Activated CD8-positive, alpha-beta memory T cell treated with anti-CD3 and anti-CD28 coated beads for 24 hours (primary cell): ENCODE measurements at places on chromosomes 2 and 18.

GRCh38 chr18:40159141-40160017, 1795.7 kb upstream of the PIK3C3 start:
- DNase-seq, result no peak

GRCh38 chr2:128726911-128727310, 408.2 kb upstream of the HS6ST1 start:
- no peak for DNase-seq

DNA sequence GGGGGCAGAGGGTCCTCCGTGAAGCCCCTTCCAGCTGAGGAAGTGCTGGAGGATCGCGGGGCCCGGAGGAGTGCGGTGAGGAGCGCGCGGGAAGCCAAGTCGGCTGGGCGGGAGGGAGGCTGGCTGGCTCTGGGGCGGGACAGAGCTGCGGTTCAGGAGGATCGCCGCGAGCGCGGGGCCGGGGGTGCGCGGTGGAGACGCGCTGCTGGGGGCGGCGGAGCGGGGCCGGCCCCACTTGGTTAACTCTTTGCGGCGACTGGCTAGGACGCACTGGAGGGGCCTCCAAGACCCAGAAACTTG, 464 bp downstream of the CYBRD1 start:
- DNase-seq, result no peak

GRCh38 chr2:222203041-222203440, 95.8 kb downstream of the PAX3 start:
- DNase-seq, result no peak

GRCh38 chr18:22250591-22250996, 81.2 kb downstream of the GATA6 start:
- DNase-seq, result no peak

- DNase-seq, result no peak
Observed at GRCh38 chr2:160791884-160792283, 298.3 kb upstream of the RBMS1 start.

DNA sequence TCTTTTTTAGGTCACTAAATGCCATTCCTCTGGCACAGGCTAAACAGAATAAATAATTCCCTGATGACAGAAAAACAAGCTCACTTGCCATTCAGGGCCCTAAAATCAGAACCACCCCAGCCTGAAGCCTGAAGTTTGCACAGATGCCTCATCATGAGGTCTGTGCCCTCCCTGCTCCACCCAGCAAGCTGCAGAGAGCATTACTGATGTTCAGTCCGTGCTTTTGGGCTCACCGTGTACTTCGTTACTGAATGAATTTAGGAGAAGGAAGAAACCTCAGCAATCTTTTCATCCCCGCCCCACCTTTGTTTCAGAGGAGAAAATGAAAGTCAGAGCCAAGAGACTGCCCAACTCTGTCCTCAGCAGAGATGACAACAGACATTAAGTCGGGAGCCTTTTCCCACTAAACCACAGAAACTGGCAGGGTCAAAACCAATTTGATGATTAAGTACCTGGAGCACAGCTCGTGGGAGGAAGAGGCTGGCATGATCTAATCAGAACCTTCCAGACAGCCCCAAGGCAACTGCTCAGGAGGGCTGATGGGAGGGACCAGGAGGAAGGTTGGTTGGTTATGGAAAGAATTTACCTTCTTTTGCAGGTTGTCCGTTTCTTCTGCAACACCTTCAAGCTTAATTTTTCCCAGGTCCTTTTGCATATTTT, 122.7 kb downstream of the LAMA1 start:
- no peak for DNase-seq

DNA sequence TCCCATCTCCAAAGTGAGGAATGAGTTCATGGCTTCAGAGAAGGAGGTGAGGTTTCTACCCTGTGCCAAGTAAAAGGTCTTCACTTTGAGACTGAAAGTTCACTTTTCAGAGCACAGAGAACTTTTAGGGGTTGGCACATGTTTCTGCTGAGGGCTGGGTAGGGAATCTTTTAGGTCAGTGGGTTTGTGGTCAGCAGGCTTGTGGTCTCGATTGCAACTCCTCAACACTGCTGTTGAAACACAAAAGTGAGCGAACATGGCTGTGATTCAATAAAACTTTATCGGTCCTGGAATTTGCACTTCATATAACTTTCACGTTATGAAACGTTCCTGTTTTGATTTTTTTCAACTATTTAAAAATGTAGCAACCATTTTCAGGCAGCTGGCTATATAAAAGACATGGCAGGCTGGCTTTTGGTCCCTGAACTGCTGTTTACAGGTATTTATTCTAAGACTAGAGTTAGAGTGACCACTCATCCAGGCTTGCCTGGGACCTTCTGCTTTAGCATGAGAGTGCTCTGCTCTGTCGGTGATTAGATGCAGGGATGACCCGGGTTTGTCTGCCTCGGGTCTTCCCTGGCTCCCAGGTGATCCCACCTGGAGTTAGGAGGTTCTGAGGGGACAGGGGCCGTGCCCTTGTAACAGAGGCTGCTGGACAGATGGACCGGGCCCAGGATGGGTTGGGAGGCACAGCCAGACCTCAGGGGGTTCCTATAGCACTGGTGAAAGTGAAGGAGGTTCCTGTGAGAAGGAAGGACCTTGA, 62.7 kb upstream of the TAF1B start:
- DNase-seq, result no peak

DNA sequence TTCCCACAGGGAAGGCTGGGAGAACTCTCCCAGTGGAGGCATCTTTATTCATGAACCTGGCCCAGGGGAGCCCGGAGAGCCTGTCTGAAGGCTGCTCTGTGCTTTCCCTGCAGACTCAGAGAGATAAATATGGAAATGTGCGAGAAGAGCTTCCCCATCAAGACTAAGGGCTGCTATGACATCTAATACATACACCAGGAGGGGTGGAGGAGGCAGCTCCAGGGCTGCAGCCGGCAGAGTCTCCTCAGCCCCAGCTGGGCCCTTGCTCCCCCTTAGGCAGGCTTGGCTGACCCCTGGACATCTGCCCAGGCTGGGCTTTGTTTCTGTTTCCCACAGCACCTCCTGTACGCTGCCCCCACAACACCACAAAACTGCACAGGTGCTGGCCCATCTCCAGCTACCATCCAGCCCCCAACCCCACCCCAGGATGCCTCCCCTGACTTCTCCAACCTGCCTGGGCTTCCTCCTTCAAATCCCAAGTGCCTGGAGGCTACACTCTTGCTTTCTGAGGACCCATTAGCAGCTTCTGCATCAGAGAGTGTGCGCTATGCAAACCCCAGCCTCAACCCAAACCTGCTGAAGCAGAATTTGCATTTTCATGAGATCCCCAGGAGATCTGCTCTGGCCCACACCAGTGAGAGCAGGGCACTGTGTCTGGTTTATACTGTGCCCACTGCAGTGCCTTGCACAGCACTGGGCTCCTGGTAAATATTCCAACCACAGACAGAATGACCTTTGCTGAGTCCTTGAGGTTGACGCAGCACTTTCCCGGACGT, 96.8 kb downstream of the VSNL1 start:
- no peak for DNase-seq
